ENCODE measurements at places on chromosomes 5 and 9.

DNA sequence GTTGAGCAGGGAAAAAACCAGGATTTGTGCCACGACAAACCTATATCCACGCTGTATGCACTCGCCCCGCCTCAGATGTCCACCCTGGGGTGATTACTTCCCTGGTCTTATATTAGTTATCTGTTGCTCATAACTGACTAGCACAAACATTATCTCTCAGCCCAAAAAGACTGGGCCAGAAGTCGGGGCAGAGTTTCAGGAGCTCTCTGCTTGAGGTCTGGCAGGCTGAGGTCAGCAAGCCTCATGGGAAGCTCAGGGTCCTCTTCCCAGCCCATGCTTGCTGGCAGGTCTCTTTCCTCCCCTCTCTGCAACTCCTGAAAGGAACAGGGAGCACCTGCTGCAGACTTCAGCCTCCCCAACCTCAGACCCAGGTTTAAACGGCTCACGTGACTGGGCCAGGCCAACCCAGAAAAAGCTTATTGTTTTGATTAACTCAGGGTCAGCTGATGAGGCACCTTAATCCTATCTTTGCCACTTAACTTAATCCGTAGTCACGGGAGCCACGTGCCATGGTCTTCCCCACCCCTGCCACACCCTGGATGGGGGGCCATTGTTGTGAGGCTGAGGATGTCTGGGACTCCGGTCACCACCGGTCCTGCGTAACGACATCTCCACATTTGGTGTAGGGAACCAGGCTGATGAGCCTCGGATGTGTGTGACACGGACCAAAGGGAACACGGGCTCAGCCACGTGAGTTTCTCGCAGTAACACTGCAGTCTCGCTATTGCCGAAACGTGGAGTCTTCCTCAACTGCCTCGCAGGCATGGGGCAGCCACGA, 123.7 kb upstream of the IRX4 start:
- DNase-seq, result no peak

- no peak for DNase-seq
Measured at GRCh38 chr5:82301190-82301589, 23.0 kb upstream of the RPS23 start.

GRCh38 chr5:168295574-168296201, 4.2 kb downstream of the WWC1 start:
- no peak for DNase-seq

DNA sequence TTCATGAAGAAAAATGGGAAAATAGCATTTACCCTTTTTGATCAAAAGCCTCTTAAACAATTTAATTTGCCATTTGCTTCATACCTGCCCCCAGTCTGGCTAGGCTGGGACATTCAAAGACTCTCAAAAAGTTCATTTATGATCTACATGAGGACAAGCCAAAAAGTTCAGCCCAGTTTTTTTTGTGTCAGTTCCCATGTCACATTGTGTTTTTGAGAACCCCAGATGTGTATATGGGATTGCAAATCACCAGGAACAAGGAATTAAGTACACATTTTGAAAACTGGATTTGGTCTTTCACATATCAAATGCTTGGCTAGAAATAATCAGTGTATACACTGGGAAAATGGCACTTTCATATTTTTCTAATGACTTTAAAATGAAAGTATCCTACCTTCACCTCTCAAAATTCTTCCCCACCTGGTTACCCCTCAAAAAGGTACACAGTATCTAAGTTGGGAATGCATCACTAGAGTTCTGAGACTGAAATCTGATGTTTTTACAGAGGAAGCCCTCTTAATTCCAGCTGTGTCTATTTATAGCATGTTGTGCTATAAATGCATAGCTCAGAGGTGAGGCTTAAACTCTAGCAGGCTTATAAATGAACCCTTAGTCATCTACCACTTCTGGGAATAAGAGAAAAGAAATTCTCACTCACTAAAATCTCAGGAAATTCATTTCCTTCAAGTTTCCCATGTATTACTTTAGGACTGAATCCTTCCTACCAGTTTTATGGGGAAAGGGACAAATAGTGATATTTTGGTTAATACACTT, 9.3 kb downstream of the STOM start:
- DNase-seq, result no peak

- DNase-seq, result no peak
Measured at GRCh38 chr5:134813407-134813806, 32.4 kb upstream of the C5orf24 start.

DNA sequence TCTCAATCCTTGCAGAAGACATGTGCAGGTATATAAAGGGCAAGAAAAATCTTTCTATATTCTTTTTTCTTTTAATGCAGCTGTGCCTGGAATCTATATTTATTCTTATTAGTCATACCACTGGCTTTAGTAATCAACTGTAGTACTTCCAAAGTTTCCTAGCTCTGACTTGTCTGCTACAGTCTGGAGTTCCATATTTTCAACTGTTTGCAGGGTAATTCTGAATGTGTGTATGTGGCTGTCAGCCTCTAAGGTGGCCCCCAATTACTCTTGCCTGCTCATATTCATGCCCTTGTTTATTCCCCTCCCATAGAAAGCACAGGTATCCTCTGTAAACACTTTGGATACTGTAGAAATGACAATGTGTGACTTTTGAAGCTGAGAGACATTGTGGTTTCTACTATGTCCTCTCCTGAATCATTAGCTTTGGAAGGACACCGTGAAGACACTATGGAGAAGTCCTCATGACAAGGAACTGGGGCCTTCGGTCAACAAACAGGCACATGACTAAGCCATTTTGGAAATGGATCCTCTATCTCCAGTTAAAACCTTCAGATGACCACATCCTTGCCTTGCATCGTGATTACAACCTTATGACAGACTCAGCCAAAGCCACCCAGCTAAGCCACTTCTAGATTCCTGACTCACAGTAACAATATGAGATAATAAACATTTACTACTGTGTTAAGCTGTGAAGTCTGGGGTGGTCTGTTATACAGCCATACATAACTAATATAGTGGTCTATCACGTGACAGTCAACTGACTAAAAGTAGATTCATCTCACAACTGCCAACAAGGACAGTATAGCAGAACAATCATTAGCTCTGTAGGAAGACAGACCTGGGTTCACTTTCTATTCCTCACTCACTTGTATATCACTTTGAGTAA, 49.5 kb upstream of the SUSD1 start:
- DNase-seq, result no peak

DNA sequence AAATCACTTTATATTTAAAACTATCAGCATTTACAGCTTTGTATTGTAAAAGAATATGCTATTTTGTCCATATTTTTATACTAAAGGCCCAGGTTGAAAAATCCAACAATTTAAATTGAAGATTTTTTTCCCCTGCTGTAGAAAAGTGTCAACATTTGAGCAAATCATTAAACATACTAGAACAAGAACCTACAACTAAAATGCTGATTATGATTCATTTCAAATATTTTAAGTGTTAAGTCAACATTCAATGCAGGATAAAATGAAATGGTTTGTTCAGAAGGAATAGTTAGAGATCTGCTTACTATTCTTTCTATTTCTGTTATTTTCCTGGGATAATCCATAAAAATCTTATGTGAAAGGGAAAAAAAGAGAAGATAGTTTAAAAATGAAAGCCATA, 866.5 kb upstream of the DMAC1 start:
- DNase-seq, result no peak

GRCh38 chr9:14344941-14345353, 31.0 kb upstream of the NFIB start:
- DNase-seq, result no peak

- no peak for DNase-seq
Measured at GRCh38 chr5:80282054-80282453, 26.2 kb upstream of the SERINC5 start.

- peak; percentile 54 for DNase-seq
Measured at GRCh38 chr9:7983490-7983889, 183.9 kb upstream of the DMAC1 start.

DNA sequence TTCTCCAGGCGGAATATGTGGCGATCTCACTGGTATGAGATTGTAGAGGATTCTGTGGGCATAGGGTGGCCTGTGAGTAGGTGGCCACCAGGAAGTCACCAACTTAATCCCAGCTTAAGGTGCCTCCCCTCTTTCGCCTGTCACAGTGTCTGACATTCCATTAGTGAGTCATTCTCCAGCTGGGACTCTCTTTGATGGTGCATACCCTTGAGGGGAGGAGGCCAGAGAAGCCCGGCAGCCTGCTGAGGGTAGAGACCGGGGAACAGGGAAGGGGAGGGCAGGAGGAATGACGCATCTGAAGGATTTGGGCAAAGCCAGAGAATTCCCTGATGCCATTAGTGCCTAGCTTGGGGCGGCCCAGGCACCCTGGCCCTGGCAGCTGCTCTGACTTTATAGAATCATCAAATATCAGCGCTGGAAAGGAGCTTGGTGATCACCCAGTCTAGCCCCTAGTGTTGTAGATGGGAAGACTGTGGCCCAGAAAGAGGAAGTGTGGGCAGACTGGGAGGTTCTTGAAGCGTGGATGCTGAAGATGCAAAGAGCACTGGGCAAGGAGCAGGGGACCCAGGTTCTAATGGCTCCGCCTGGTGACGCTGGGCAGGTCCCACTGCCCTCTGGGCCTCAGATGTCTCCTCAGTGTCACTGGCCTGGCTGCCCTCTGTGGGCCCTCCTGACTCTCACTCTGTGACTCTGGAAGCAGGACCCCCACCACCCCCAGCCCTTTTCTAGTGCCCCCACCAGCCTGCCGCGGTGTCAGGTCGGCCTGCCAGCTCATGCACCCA, 41.4 kb downstream of the DAB2IP start:
- no peak for DNase-seq

DNA sequence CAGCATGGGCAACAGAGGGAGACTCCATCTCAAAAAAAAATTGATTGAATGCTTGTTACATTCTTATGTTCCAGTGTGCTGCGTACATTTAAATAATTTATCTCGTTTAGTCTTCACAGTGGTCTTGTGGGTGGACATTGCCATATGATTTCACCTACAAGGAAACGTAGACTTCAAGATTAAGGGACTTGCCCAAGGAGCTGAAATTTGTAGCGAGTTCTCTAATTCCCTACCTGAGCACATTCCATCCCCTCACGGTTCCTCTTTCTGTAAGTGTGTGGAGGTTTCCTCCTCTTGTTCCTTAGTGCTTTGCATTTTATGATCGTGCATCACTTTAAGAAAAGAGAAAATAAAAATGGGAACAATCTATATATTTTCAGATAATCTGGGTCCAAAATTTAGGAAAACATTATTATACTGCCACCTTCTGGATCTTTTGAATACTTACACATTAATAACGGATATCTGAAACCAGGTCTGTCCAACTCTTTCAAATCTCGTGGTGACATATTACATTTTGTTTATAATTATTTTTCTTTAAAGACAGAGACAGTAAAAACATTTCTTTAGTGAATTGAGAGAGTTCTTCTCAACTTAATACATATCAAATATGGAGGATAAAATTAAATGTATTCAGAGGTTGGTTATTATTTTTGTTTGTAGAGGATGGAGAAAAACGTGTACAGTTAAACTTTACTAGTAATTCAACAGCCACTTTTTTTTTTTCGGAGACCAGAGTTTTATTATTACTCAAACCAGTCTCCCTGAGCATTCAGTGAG, 29.9 kb upstream of the C7 start:
- DNase-seq, result peak; percentile 33

DNA sequence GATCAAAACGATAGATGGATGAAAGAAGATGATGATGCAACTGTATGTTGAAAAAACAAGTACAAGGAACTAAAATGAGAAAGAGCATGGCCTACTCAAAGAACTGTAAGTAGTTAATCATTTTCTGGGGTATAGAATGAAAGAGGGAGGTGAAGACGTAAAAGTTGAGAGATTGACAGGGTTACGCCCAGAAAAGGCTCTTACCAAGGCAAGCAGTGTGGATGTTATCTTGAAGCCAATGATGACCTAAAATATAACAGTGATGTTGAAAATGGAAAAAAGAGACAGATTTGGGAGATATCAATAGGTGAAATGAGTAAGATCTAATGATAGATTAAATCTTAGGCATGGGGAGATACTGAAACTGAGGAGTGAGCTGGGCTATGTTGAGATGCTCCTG, 80.4 kb upstream of the GNAQ start:
- no peak for DNase-seq

DNA sequence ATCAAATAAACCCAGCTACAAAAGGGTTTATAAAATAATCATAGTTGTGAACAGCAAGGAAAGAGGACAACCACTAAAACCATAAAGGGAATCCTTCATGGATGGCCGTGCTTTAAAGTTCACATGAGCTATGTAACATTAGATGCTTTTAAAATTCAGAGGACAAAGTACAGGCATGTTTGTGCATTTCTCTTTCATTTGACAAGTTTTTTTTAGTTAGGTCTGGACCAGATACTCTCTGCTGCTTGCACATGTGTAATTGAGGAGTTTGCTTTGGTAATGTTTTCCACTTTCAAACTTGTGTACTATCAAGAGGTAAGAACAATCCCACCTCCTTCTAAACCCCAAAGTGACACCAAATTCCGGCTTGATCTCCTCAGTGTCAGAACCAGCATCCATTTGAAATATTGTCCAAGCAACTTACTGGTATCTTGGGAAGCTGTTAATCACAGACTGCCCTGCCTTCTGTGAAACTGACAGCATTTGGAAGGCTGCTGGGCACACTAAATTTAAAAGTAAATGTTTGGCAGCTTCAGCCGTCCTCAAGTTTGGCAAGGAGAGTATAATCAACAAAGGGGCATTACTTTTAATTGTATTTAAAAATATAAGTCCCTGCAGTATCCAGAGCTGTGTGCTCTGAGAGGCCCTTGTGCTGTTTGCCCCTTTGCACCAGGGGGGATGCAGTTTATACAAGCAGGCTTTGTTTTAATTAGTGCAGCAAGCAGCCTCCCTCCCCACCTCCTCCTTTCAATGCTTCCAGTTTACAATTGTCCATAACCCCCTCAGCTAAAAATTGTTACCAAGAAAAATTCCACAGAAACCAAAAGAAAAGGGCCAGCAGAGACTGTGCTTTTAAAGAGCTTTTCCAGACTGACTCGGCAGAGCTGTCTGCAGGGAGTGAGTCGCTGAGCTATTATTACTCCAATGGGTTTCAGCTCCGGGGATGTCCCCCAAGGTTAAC, 328.3 kb upstream of the MPDZ start:
- no peak for DNase-seq

DNA sequence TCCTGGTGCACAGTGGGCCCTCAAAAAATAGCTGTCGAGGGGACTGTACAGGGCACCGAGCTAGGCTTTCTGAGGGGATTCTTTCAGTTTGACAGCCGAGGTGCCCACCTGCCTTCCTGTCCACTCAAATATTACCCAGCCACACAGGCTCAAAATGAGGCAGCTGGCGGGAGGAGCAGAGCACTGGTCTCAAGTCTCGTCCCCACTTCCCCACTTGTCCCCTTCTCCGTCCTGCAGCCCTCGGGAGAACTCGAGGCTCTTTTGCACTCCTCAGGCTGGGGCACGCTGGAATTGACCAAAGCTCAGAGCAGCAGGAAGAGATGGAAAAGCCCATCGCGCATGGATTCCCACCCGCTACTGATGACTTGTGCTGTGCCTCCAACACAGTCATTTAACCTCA, 185.2 kb downstream of the HSPA4 start:
- no peak for DNase-seq

DNA sequence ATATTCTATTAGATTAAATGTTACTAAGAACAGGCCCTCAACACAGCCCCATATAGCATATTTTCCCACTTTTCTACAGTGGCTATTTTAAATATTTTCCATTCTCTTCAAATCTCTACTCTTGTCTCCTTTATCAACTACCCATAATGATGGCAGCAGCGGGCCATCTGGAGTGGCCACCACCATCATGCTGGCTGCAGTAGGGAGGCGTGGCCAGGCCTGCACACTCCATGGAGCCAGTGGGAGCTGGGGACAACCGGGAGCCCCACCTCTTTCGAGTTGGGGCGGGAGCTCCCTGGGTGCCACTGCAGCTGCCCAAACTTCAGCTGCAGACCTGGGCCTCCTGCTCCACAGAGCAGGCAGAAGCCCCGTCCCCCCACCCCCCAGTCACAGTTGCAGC, 98.4 kb upstream of the RANBP6 start:
- no peak for DNase-seq

Measured in NCI-H526 (cell line).